ENCODE measurements at places on chromosomes 1 and 21.

- DNase-seq = no peak
These were observed 248.6 kb upstream of the DEPDC1 start for GRCh38 chr1:68745451-68745850.

- DNase-seq = no peak
These were observed 24.1 kb upstream of the NFASC start for GRCh38 chr1:204846546-204846945.

- DNase-seq = no peak
These were observed 20.0 kb upstream of the CLIC4 start for GRCh38 chr1:24725209-24725651.

- DNase-seq = no peak
These were observed 19.4 kb upstream of the KCNE1 start for GRCh38 chr21:34531399-34531798.

- DNase-seq = no peak
These were observed 3.1 kb downstream of the ESPN start for GRCh38 chr1:6427441-6428390.

- no peak for DNase-seq
These were observed 542.8 kb upstream of the BEND5 start for GRCh38 chr1:49319426-49319963.

GRCh38 chr1:53621144-53621543 is 117.8 kb downstream of the GLIS1 start:
- DNase-seq = no peak

- DNase-seq = no peak
These were observed 95.6 kb downstream of the RGS2 start for GRCh38 chr1:192904438-192904895.

DNA sequence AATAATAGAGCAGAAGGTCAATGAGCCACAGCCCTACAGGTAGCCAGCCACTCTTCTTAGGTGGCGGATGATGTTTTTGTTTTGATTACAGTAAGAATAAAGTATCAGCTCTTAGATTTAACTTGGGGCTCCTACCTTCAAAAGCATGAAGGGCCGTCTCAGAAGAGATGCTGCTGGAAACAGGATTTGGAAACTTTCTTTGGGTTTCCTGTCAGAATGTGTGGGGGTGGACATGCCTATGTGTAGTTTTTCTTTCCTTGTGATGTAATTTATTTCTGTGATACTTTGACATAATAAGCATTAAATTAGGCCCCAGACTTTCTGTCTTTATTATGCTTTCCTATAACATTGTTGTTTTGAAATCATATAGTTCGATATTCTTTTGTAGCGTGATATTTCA is 1.5 kb downstream of the RAP1A start:
- no peak for DNase-seq

GRCh38 chr1:113745425-113745824 is 13.9 kb downstream of the PHTF1 start:
- no peak for DNase-seq

All from activated naive CD4-positive, alpha-beta T cell (primary cell).